ENCODE measurements at places on chromosomes 6 and 20.

- no peak for DNase-seq
Measured at GRCh38 chr6:11214084-11214833, 18.2 kb downstream of the NEDD9 start.

- no peak for DNase-seq
Measured at GRCh38 chr6:167683028-167683862, 143.5 kb upstream of the AFDN start.

DNA sequence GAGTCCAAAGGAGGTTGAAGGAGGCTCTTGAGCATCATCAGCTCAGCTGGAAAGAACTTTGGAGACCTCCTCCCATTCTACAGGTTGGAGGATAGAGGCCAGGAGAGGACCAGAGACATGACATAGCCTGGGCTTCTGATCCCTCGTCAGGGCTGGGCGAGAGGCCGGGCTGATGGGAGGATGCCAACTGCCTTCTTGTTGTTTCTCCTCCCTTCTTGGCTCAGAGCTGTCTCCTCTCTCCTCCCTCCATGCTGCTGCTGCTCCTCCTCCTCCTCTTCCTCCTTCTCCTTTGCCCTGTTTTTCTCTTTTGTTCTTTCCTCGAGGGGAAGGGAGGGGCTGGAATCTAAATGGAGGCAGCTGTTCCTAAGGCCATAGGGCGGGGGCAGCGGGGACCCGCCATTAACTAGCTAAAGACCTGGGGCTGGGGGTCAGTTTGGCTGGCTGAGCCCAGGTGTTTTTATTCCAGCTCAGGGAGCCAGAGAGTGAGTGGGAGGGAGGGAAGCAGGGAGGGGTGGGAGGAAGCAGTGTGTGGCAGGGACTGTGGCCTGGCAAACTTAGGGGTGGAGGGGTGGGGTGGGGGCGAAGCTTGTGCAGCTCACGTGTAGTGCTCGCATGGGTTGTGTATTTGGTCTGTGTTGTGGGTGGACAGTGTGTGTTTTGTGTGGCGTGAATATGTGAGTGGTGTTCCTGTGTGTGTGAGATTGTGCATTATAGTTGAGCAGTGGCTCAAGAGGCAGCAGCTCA lies 84.8 kb downstream of the CD40 start:
- DNase-seq = no peak

DNA sequence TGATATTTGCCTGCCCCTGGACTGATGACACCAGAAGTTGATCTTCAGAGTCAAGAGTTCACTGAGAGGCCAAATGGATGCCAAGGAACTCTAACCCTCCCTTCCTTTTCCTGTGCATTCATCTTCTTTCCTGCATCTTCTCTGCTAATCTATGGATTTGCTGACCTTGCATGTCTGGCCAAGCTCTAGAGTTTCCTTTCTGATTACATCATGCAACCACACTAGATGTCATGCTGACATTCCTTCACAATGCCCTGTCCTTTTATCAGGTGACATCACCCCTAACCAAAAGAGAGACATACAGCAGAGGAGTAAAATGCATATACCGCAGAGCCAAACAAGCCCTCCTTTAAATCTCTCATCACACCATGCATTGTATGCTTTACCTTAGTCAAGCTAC lies 487.6 kb downstream of the TFAP2A start:
- no peak for DNase-seq
